Posterior cingulate gyrus (tissue), 11 donors: ENCODE measurements at places on chromosomes 6 and 20.

DNA sequence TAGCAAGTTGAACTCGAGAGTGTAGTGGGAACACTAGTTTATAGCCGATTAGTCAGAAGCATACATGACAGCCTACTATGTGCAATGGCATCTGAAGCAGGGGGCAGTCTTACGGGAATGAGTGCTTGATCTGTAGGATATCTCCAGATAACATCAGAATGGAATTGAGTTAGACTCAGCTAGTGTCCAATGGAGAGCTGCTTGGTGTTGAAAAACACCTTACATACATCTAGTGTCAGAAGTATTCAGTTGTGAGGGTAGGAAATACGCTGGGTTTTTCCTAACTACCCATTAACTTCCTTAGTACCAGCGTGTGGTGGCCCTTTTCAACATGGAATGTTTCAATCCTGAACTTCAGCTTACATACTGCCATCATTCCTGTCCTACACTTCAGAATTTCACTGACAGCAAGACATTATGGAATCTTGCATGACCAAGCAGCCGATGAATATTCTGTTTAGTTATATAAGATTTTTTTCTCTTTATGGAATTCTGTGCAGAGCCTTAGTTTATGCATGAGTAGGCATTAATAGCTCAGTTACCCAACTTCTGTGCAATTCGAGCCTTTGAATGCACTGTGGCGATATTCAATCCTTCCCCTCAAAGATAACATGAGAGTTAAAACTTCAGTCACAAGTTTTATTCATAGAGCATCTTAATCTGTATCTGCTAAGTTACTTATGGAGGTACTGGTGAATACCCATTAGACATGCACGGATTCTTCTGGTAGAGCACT, 218.6 kb upstream of the MOCS1 start:
- no peak for DNase-seq

- no peak for DNase-seq
These were observed 36.7 kb downstream of the AGPAT4 start for GRCh38 chr6:161237176-161237575.

GRCh38 chr6:10235344-10235743, 179.5 kb downstream of the TFAP2A start:
- no peak for DNase-seq

- no peak for DNase-seq
These were observed 231.9 kb upstream of the RNF24 start for GRCh38 chr20:4247261-4247660.

DNA sequence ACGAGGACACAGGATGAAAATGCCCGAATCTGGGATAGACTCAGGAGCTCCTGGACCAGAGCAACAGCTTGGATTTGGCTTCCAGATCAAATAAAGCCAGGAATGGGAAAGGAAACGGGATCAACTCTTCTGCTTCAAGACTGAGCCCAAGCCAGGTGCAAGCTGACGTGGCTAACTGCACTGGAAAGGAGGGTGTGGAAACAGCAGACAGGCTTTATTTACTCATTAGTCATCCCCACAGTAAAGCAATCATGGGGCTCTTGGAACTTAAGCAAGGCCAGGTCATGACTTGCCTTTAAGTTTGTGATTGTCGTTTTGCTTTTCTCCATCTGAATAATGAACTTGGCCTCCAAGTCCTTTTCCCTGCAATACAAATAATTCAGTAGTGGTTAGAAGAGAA, 45.2 kb downstream of the KIF16B start:
- DNase-seq, result no peak
